ENCODE measurements at places on chromosomes 7 and 10. TPM values are rescaled to one million over a fixed set of nuclear protein-coding genes. Genes with fewer than 3 reads are reported as not detected.

GRCh38 chr10:71392292-71392691 lies 4.4 kb upstream of the CDH23 start:
- no peak for DNase-seq
- H3K36me3 ChIP-seq, result no peaks in the 10 kb centered on the region
- no peak overlapping the region for H3K4me3 ChIP-seq
- no peaks in the 10 kb centered on the region for H3K4me1 ChIP-seq

GRCh38 chr10:13483073-13483472 lies 45.7 kb downstream of the BEND7 start:
- peaks cover 11% of the 10 kb centered on the region for H3K27me3 ChIP-seq
- H3K4me1 ChIP-seq, result peaks cover 3% of the 10 kb centered on the region
- no peaks in the 10 kb centered on the region for H3K36me3 ChIP-seq

Gene CUZD1
- total RNA-seq, result 1.3 TPM

Gene NUTM2D
- total RNA-seq, result 0.74 TPM

Gene GALNT17
- not detected for total RNA-seq

All from activated CD8-positive, alpha-beta T cell treated with anti-CD3 and anti-CD28 coated beads for 36 hours (primary cell).